NAMALWA (cell line): ENCODE measurements at places on chromosomes 12 and 14.

DNA sequence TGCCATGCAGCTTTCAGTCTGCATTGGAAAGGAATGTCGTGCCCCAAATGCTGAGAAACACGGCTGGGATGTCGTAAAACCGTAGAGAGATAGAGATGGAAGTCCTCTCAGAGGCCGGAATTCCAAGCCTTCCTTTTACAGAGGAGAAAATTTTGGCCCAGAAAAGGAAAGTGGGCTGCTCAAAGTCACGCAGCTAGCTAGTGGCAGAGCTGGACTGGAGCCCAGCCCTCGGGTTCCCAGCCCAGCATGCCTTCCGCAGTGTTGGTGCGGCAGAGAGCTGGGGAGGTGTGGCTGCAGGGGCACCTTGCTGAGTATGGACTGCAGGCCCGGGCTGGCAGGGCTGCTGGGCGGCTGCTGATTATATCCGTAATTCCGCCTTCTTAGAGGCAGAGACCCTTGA lies 50.3 kb downstream of the KCNA1 start:
- DNase-seq, result no peak

GRCh38 chr12:83245156-83245555 lies 558.5 kb downstream of the TMTC2 start:
- no peak for DNase-seq

- DNase-seq, result peak; percentile 64
Measured at GRCh38 chr12:48996794-48997718, 2.1 kb downstream of the DDN start.

GRCh38 chr12:33670284-33670683 lies 230.7 kb upstream of the SYT10 start:
- no peak for DNase-seq

GRCh38 chr12:100610666-100611430 lies 37.4 kb downstream of the GAS2L3 start:
- DNase-seq, result no peak

- peak; percentile 75 for DNase-seq
Measured at GRCh38 chr14:77882098-77882497, 82.2 kb downstream of the ADCK1 start.

GRCh38 chr14:101288436-101289229 lies 272.7 kb upstream of the DIO3 start:
- DNase-seq, result no peak

DNA sequence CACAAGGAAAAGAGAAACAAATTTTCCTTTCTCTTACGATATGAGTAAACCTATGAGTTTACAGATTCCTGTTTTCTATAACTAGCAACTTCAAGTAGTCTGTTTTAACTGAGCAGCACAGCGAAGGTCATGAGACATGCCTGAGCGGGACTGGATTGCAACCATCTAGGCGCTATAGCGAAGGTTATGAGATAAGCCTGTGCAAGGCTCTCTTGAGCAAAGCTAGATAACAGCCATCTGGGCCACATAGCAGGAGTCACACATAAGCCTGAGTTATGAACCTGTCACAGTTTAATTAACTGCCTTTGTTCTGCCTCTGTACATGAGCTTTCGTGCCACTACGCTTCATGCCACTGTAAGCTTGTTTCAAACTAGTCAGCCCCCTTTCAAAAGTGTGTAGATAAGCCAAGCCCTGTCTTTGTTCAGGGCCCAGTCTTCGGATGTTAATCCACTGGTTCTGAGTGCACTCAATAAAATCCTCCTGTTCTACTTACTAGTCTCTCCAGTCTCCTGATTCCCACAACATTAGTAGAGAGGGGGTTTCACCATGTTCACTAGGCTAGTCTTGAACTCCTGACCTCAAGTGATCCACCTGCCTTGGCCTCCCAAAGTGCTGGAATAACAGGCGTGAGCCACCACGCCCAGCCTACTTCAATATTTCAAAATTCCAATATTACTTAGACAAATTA lies 47.1 kb downstream of the SEC23A start:
- no peak for DNase-seq
